ENCODE measurements at places on chromosomes 3 and 15. TPM values are rescaled to one million over a fixed set of nuclear protein-coding genes. Genes with fewer than 3 reads are reported as not detected.
A peak's percentile ranks its signal among the peaks of the same experiment; 100 is the strongest.

GRCh38 chr3:98799479-98799878 lies 36.3 kb downstream of the ST3GAL6 start:
- DNase-seq = no peak
- no peaks in the 10 kb centered on the region for H3K36me3 ChIP-seq
- H3K4me3 ChIP-seq = no peak overlapping the region

DNA sequence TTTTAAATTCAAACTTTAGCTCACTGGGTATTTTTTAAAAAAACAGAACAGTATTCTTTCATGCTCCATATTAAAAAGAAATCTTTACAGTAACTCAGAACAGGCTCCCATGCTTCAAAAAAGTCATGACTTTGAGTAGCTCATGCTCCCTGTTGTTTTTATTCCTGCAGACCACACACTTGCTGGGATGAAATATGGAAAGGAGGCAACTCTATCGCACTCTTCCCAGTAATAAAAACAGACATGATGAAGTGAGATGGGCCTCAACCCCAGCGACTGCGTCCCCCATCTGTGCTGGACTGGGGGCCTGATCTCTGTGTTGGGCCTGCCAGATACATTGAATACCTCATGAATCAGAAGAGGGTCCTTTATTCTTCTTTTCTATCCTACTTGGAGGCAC lies 58.9 kb downstream of the ARHGEF3 start:
- no peak overlapping the region for H3K4me3 ChIP-seq
- no peaks in the 10 kb centered on the region for H3K4me1 ChIP-seq
- H3K36me3 ChIP-seq = no peaks in the 10 kb centered on the region
- H3K27me3 ChIP-seq = no peaks in the 10 kb centered on the region
- H3K27ac ChIP-seq = no peak overlapping the region

GRCh38 chr3:149713730-149714654 lies 38.3 kb downstream of the COMMD2 start:
- H3K27me3 ChIP-seq = no peaks in the 10 kb centered on the region
- no peaks in the 10 kb centered on the region for H3K36me3 ChIP-seq
- H3K27ac ChIP-seq = no peak overlapping the region
- no peak for DNase-seq
- H3K4me3 ChIP-seq = no peak overlapping the region

GRCh38 chr3:89698208-89698830 lies 590.9 kb downstream of the EPHA3 start:
- H3K27me3 ChIP-seq = no peaks in the 10 kb centered on the region
- DNase-seq = no peak
- no peaks in the 10 kb centered on the region for H3K36me3 ChIP-seq
- H3K4me3 ChIP-seq = no peak overlapping the region
- peak overlapping the region; percentile 59 for H3K27ac ChIP-seq

DNA sequence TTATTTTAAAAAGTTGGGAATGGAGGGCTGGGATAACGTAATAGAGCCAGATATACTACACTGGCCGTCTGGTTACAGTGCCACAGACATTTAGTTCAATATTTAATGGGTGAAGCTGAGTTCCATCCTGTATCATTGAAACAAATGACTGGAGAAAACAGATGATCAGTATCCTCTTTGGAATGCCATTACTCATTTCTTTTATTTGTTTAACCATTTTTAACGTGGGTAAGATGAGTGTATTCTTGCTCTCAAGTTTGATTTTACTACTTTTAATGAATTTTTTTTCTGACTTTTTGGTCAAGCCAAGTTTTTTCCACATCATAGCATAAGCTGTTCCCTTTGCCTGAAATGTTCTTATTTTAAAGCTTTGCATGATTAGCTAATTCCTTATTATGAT lies 53.9 kb upstream of the GRM7 start:
- no peak overlapping the region for H3K4me3 ChIP-seq
- H3K27ac ChIP-seq = no peak overlapping the region
- no peaks in the 10 kb centered on the region for H3K36me3 ChIP-seq

GRCh38 chr15:74873756-74874424 lies 725 bp upstream of the SCAMP2 start:
- H3K4me1 ChIP-seq = peaks cover 44% of the 10 kb centered on the region
- DNase-seq = peak; percentile 48
- no peaks in the 10 kb centered on the region for H3K36me3 ChIP-seq
- H3K27me3 ChIP-seq = no peaks in the 10 kb centered on the region
- peak overlapping the region; percentile 82 for H3K4me3 ChIP-seq

GRCh38 chr15:49901996-49902684 lies 216.9 kb downstream of the ATP8B4 start:
- H3K4me3 ChIP-seq = no peak overlapping the region
- H3K27ac ChIP-seq = peak overlapping the region; percentile 72
- H3K4me1 ChIP-seq = peaks cover 20% of the 10 kb centered on the region
- no peaks in the 10 kb centered on the region for H3K36me3 ChIP-seq
- no peak for DNase-seq

PHLDB2 gene
- 22.9 TPM for total RNA-seq

ATP10A gene
- 3.7 TPM for total RNA-seq
